ENCODE measurements at places on chromosomes 1 and 21. TPM values are rescaled to one million over a fixed set of nuclear protein-coding genes. Genes with fewer than 3 reads are reported as not detected.

DNA sequence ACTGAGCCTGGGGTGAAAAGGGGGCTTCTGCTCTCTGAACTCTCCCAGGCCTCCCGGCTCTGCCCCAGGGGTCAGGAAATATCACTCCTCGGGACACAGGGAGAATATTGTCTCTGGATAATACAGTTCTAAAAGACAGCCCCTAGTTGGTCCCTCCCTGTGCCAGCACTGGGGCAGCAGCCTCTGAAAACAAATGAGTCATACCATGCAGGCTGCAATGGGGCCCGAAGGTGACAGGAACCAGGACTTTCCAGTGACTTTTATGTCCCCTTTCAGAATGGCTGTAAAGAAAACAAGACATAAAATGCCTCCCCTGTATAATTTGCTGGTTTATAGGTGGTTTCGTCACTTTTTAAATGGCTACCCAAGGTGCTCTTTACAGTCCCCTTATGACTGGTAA lies 360.0 kb downstream of the NPHP4 start:
- no peaks in the 10 kb centered on the region for H3K36me3 ChIP-seq
- H3K4me1 ChIP-seq = no peaks in the 10 kb centered on the region
- H3K27me3 ChIP-seq = no peaks in the 10 kb centered on the region

DNA sequence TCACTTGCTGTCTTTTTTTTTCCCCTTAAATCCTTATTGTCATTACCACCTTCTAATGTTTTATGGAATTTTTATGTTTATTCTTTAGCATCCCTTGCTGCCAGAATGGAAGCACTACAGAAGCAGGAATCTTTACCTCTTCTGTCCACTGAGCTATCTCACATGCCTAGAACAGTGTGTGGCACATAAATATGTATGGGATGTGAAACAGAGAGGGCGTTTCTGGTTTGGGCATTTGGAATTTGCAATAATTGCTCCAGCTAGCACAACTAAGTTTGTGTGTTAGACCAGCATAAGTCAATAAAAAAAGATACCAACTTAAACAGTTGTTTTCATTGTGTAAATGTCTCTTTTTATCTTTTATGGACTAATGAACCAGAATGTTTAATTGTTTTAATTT lies 330.8 kb downstream of the DISC1 start:
- H3K4me3 ChIP-seq = no peak overlapping the region
- H3K4me1 ChIP-seq = peaks cover 8% of the 10 kb centered on the region
- no peak overlapping the region for H3K27ac ChIP-seq

DNA sequence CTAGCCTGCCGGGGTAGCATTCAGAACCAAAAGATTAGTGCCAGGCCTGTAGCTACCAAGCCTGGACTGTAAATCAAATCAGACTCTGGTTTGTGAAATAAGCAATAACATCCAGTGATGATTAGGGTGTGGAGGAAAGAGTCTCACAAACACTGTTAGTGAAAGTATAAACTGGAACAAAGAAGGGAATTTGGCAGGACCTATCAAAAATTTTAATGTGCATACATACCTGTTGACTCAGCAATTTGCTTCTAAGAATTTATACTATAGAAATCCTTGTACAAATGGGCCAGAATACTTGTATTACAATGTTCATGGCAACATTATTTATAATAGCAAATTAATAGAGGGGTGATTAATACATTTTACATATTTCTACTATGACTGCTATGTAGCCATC lies 109.8 kb upstream of the WARS2 start:
- H3K36me3 ChIP-seq = no peaks in the 10 kb centered on the region
- no peak overlapping the region for H3K27ac ChIP-seq
- H3K4me3 ChIP-seq = no peak overlapping the region
- no peaks in the 10 kb centered on the region for H3K27me3 ChIP-seq

The OR2G6 gene
- total RNA-seq = not detected

GRCh38 chr1:24351247-24351646 lies 32.1 kb downstream of the GRHL3 start:
- H3K4me3 ChIP-seq = no peak overlapping the region
- DNase-seq = no peak
- peaks cover 4% of the 10 kb centered on the region for H3K27me3 ChIP-seq
- no peak overlapping the region for H3K27ac ChIP-seq
- no peaks in the 10 kb centered on the region for H3K36me3 ChIP-seq
- H3K4me1 ChIP-seq = peaks cover 30% of the 10 kb centered on the region

The HTR1D gene
- 0.17 TPM for total RNA-seq

GRCh38 chr1:114334297-114334696 lies 176.7 kb downstream of the TRIM33 start:
- no peak for DNase-seq
- no peak overlapping the region for H3K4me3 ChIP-seq
- H3K36me3 ChIP-seq = no peaks in the 10 kb centered on the region

- H3K36me3 ChIP-seq = no peaks in the 10 kb centered on the region
- no peak overlapping the region for H3K27ac ChIP-seq
- no peak overlapping the region for H3K4me3 ChIP-seq
- DNase-seq = no peak
- H3K27me3 ChIP-seq = no peaks in the 10 kb centered on the region
- no peaks in the 10 kb centered on the region for H3K4me1 ChIP-seq
These were observed 616.5 kb upstream of the RGS18 start for GRCh38 chr1:191541758-191542157.

- H3K36me3 ChIP-seq = peaks cover 31% of the 10 kb centered on the region
- peaks cover 95% of the 10 kb centered on the region for H3K4me1 ChIP-seq
- H3K27ac ChIP-seq = peak overlapping the region; percentile 97
- peaks cover 7% of the 10 kb centered on the region for H3K27me3 ChIP-seq
- H3K4me3 ChIP-seq = 0 out of 2 replicates have a peak overlapping the region, but pooled peaks have one; percentile 6
These were observed 19.1 kb downstream of the GALNT2 start for GRCh38 chr1:230086151-230086550.

GRCh38 chr21:46454142-46454541 lies 4.5 kb upstream of the DIP2A start:
- DNase-seq = no peak
- H3K4me1 ChIP-seq = peaks cover 28% of the 10 kb centered on the region
- no peak overlapping the region for H3K4me3 ChIP-seq
- no peak overlapping the region for H3K27ac ChIP-seq

DNA sequence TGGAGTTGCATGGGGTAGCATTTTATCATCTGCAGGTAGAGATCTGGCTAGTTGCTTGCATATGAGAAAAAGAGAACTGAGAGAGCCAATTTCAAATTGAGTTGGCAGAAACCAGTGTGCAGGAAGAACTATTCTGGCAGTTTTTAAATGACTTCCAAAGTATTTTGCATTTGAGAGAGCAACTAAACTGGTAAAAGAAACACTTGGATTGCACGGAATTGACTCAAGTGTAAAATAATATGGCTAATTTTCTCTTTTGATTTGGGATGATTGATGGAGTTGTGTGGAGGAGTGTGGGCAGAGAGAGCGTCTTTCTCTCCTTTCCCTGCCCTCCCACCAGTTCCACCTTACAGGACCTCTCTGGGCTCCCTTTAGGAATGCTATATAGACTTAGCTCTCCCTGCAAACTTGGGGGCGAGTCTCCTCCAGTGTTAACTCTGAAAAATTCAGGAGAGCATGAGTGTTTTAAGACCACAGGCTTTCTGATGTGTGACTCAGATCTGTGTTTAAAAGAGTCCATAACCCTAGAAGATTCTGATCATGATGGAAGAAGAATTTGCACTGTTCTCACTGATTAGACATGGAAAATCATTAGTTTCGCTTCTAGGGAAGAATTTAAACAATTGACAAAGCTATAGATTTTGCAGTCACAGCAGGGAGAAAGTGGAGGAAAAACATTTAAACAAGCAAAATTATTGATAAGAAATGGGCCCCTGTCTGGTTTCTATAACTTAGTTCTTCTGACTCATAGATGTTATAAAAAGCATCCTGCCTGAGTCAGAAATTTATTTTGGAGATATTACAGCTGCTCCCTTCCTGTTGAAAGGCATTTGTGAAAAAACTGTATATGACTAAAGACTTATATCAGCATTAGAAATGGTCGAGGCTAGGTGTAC lies 24.9 kb upstream of the CTBS start:
- peak overlapping the region; percentile 82 for H3K4me3 ChIP-seq
- H3K27ac ChIP-seq = peak overlapping the region; percentile 95
- H3K36me3 ChIP-seq = 0 out of 2 replicates have a peak, but pooled peaks cover 6% of the 10 kb centered on the region
- peaks cover 64% of the 10 kb centered on the region for H3K4me1 ChIP-seq

DNA sequence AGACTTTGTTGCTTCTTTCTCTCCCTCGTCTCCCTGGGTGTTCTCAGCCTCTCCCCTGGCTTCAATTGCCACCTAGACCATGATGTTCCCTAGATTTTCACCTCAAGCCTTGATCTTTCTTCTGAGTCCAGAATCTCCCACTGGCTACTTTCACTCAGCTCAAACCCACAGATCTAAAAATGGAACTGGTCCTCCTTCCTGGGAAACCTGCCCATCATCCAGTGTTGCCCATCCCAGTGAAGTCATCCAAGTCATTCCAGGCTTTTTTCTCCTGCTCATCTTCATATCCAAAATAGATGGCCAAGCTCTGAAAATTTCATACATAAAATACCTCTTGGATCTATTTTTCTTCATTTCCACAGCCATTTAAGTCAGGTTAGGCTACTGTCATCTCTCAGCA lies 347.4 kb downstream of the KCNH1 start:
- H3K27ac ChIP-seq = no peak overlapping the region
- H3K4me1 ChIP-seq = no peaks in the 10 kb centered on the region
- peaks cover 6% of the 10 kb centered on the region for H3K27me3 ChIP-seq
- no peak for DNase-seq

- H3K27ac ChIP-seq = no peak overlapping the region
- DNase-seq = peak; percentile 88
- H3K4me3 ChIP-seq = no peak overlapping the region
- H3K27me3 ChIP-seq = peaks cover 12% of the 10 kb centered on the region
- H3K36me3 ChIP-seq = peaks cover 12% of the 10 kb centered on the region
- H3K4me1 ChIP-seq = peaks cover 16% of the 10 kb centered on the region
These were observed 23.1 kb upstream of the USP25 start for GRCh38 chr21:15706696-15707095.

DNA sequence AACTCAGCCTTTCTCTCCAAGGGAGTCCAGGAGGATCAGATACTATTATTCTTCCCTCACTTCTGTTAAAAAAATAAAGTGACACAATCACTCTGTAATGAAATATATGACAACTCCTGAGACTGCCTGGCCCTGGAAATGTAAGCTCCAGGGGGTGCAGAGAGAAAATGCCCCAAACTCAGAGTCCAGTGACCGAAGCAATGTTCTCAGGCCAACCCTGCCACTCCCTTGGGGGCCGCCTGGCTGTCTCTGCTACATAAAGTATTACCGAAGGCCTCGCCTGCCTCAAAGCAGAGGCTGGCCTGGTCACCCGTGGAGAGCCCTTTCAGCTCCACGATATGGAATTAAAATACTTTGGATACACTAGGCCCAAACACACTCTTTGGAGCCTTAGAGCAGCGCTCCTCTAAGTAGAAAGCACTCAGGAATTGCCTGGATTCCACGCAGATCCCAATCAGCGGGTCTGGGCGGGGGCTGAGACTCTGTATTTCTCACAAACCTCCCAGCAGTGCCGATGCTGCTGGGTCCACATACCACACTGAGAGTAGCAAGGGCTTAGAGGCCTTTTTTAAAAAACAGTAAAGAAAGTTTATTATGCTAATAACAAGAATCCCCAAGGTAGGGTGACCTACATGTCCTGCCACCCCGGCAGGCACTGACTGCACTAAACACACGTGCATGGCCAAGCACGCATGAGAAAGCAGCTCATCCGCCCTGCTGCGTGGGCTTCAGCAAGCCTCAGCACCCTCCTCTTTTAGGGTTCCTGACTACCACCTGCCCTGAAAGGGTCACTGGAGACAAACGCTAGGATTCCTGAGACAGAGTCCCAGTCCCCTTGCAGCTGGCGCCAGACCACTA lies 31.1 kb downstream of the TMCO4 start:
- DNase-seq = no peak
- peaks cover 47% of the 10 kb centered on the region for H3K4me1 ChIP-seq
- H3K27ac ChIP-seq = no peak overlapping the region
- no peak overlapping the region for H3K4me3 ChIP-seq
- peaks cover 35% of the 10 kb centered on the region for H3K36me3 ChIP-seq

DNA sequence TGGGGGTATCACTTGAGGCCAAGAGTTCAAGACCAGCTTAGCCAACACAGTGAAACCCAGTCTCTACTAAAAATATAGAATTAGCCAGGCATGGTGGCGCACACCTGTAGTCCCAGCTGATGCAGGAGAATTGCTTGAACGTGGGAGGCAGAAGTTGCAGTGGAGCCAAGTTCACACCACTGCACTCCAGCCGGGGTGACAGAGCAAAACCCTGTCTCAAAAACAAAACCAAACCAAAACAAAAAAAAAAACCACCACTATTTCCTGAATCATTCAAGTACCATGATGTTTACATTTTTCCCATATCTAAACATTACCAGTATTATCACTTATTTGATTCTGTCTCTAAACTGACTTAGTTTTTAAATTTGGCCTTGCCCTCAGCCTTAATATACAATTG lies 29.5 kb downstream of the TUT4 start:
- peaks cover 5% of the 10 kb centered on the region for H3K4me1 ChIP-seq
- H3K27ac ChIP-seq = no peak overlapping the region
- H3K4me3 ChIP-seq = no peak overlapping the region
- no peak for DNase-seq

- no peaks in the 10 kb centered on the region for H3K36me3 ChIP-seq
- no peaks in the 10 kb centered on the region for H3K27me3 ChIP-seq
- H3K4me1 ChIP-seq = no peaks in the 10 kb centered on the region
- no peak overlapping the region for H3K4me3 ChIP-seq
- H3K27ac ChIP-seq = no peak overlapping the region
These were observed 15.8 kb downstream of the OR14I1 start for GRCh38 chr1:248686815-248687214.

The IER5 gene
- total RNA-seq = 45.7 TPM

- DNase-seq = no peak
- H3K4me1 ChIP-seq = peaks cover 9% of the 10 kb centered on the region
- H3K36me3 ChIP-seq = no peaks in the 10 kb centered on the region
- no peak overlapping the region for H3K4me3 ChIP-seq
- H3K27ac ChIP-seq = no peak overlapping the region
These were observed 38.1 kb upstream of the LBR start for GRCh38 chr1:225465793-225466517.

- peaks cover 5% of the 10 kb centered on the region for H3K27me3 ChIP-seq
- H3K4me1 ChIP-seq = no peaks in the 10 kb centered on the region
- no peaks in the 10 kb centered on the region for H3K36me3 ChIP-seq
These were observed 300.0 kb downstream of the RRAGC start for GRCh38 chr1:38559446-38560165.

GRCh38 chr21:45163413-45164123 lies 89.2 kb downstream of the ADARB1 start:
- no peak overlapping the region for H3K27ac ChIP-seq
- no peaks in the 10 kb centered on the region for H3K36me3 ChIP-seq
- peaks cover 12% of the 10 kb centered on the region for H3K27me3 ChIP-seq
- no peak for DNase-seq
- peaks cover 12% of the 10 kb centered on the region for H3K4me1 ChIP-seq
- no peak overlapping the region for H3K4me3 ChIP-seq

- no peak overlapping the region for H3K27ac ChIP-seq
- H3K4me3 ChIP-seq = no peak overlapping the region
These were observed 209.2 kb downstream of the KCTD3 start for GRCh38 chr1:215776336-215776735.

GRCh38 chr1:18668046-18668445 lies 37.4 kb downstream of the PAX7 start:
- DNase-seq = no peak
- no peaks in the 10 kb centered on the region for H3K4me1 ChIP-seq
- no peak overlapping the region for H3K27ac ChIP-seq
- no peak overlapping the region for H3K4me3 ChIP-seq

GRCh38 chr21:42036313-42036712 lies 26.2 kb upstream of the ZBTB21 start:
- peaks cover 33% of the 10 kb centered on the region for H3K4me1 ChIP-seq
- no peak overlapping the region for H3K4me3 ChIP-seq
- H3K36me3 ChIP-seq = peaks cover 12% of the 10 kb centered on the region
- H3K27ac ChIP-seq = no peak overlapping the region

All from HFFc6 (cell line).